ENCODE measurements at places on chromosomes 13 and 19. TPM values are rescaled to one million over a fixed set of nuclear protein-coding genes. Genes with fewer than 3 reads are reported as not detected.
A peak's percentile ranks its signal among the peaks of the same experiment; 100 is the strongest.

The PHLDB3 gene
- 7.8 TPM for total RNA-seq

DNA sequence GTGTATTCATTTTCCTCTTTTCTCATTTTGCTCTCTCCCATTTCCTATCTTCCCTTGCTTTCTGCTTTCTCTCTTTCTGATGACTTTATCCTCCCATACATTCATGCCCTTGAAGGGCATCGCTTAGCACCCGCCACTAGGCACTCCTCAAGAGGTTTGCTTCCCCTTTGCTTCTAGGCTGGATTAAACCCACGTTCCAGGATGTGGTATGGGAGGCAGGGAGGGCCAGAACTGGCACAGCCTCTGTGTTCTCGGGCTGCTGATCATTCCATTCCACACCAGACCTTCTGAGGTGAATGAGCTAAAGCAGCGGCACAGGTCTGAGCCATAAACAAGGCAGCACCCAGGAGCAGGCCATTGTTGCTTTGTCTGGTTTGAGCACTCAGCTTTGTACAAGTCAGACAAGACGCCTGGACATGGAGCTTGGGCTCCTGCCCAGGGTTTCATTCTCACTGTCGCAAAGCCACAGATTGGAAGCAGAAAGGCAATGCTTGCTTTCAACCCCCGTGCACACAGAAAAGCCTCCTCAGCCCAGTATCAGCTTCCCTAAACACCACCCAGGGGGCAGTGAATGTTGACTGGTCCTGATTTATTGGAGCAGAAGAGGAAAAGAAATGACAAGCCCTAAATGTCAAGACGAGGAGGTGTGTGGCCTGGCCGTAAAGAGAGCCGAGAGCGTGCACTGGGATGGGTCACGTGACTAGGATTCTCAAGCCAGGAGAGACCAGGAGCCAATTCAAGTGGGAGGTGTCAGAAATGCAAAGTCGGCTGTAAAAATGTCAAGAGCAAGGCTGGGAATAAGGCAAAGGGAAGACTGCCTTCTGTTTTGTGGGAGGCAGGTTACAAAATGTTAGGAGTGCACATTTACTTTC lies 218.0 kb upstream of the SERP2 start:
- H3K27ac ChIP-seq, result peak overlapping the region; percentile 25
- peak overlapping the region; percentile 35 for H3K4me3 ChIP-seq
- H3K36me3 ChIP-seq, result no peaks in the 10 kb centered on the region
- no peaks in the 10 kb centered on the region for H3K27me3 ChIP-seq

DNA sequence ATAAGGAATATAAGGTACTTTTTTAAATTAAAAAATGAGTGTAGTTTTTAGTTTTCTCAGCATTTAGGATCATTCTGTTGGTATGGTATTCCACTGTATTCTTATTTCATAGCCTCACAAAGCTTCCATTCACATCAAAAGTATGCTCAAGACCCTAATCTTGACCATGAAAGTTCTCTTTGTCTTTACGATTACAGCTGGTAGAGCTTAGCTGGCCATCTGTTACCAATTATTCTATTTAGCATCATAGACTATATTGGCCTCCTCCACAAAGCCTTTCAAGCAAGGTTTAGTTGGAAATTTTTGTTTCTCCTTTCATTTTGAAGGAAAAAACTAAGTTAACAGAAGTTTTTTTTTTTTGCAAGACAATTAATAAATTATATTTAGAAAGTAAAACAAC lies 245.1 kb downstream of the KCTD12 start:
- H3K27me3 ChIP-seq, result no peaks in the 10 kb centered on the region
- no peak overlapping the region for H3K27ac ChIP-seq
- H3K4me3 ChIP-seq, result no peak overlapping the region
- no peaks in the 10 kb centered on the region for H3K4me1 ChIP-seq
- H3K36me3 ChIP-seq, result no peaks in the 10 kb centered on the region

The EDNRB gene
- 60.7 TPM for total RNA-seq

DNA sequence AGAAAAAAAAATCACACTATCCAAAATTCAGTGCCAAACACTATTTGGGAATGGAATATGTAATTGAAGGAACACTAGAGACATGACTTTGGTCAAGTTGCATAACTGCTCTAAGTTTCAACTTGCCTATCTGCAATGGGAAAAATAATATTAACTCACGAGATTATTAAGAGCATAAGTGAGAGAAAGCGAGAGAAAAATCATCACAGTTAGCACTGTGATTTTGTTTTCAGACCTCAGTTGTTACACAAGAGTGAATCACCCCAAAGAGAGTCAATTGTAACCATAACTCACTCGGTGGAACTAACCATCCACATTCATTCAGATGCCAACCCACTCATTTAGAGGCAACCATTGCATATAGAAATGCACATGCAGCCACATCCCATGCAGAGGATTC lies 147.1 kb downstream of the NHLRC3 start:
- H3K4me1 ChIP-seq, result no peaks in the 10 kb centered on the region
- no peak overlapping the region for H3K4me3 ChIP-seq
- DNase-seq, result no peak
- no peaks in the 10 kb centered on the region for H3K27me3 ChIP-seq

GRCh38 chr19:3966051-3967017 lies 4.6 kb downstream of the DAPK3 start:
- H3K4me1 ChIP-seq, result peaks cover 44% of the 10 kb centered on the region
- no peaks in the 10 kb centered on the region for H3K27me3 ChIP-seq
- no peak overlapping the region for H3K4me3 ChIP-seq
- H3K36me3 ChIP-seq, result peaks cover 72% of the 10 kb centered on the region
- H3K27ac ChIP-seq, result peak overlapping the region; percentile 92
- DNase-seq, result no peak

- peaks cover 18% of the 10 kb centered on the region for H3K4me1 ChIP-seq
- H3K4me3 ChIP-seq, result peak overlapping the region; percentile 85
- H3K36me3 ChIP-seq, result no peaks in the 10 kb centered on the region
- DNase-seq, result no peak
- no peaks in the 10 kb centered on the region for H3K27me3 ChIP-seq
- H3K27ac ChIP-seq, result peak overlapping the region; percentile 88
These were observed 716 bp downstream of the ZNF573 start for GRCh38 chr19:37778613-37779126.

- no peak overlapping the region for H3K27ac ChIP-seq
- H3K36me3 ChIP-seq, result no peaks in the 10 kb centered on the region
- no peaks in the 10 kb centered on the region for H3K27me3 ChIP-seq
- H3K4me1 ChIP-seq, result no peaks in the 10 kb centered on the region
- no peak for DNase-seq
These were observed 1721.8 kb upstream of the SPRY2 start for GRCh38 chr13:82062772-82063171.

GRCh38 chr19:47228937-47229675 lies 1.9 kb downstream of the BBC3 start:
- H3K27ac ChIP-seq, result peak overlapping the region; percentile 100
- no peaks in the 10 kb centered on the region for H3K27me3 ChIP-seq

DNA sequence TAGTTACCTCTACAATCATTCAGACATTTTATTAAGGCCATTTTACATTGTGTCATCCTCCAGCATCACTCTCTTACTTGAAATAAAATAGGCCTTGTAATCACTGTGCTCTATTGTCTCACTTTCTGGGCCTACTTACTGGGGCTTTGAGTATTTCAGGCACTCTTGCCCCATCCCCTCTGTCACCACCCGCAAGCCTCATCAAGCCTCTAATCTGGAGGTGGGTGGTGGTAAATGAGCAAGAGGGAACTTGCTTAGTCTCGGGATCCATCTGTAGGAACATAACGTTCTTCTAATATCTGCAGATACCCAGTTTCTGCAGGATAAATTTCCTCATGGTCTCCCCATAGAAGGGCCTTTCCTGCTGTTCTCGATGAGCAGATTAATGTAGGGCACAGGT lies 19.4 kb upstream of the GPR18 start:
- H3K4me1 ChIP-seq, result peaks cover 31% of the 10 kb centered on the region
- H3K36me3 ChIP-seq, result no peaks in the 10 kb centered on the region
- no peak overlapping the region for H3K4me3 ChIP-seq
- peak; percentile 66 for DNase-seq
- no peaks in the 10 kb centered on the region for H3K27me3 ChIP-seq
- H3K27ac ChIP-seq, result no peak overlapping the region

DNA sequence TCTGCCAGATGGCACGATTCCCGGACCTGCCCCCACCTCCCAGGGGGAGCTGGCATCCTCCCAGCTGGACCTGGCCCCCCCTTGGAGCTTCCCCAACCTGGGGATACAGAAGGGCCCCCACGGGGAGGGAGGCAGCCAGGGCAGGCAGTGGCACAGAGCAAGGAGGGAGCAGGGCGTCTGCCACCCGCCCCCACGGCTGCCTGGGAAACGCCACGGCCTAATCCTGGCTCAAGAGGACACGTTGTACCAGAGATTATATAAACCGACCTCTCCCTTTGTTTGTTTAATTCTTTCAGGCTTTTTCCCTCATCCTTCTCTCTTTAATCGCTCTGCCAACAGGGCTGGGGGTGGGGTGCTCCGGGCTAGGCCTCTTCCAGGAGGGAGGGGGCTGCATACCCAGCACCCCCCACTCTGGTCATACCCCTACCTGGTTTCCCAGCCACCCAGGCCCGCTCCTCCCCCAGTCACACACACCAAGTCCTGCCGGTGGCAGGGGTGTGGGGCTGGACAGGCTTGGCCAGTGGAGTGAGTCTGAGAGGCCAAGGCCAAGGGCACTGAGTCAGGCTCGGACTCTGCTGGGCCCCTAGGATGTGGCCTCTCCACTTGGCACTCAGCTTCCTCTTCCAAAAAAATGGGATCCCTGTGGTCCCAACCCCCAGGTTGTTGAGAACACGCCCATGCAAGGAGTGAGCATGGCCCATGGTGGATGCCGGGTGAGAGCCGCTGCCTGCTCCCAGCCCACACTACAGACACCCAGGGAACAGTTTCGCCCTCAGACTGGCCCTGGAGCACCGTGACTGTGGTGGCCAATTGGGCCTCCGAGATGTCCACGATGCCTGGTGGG lies 29.5 kb upstream of the NFIC start:
- DNase-seq, result peak; percentile 95
- H3K27me3 ChIP-seq, result no peaks in the 10 kb centered on the region
- peaks cover 45% of the 10 kb centered on the region for H3K4me1 ChIP-seq
- peak overlapping the region; percentile 91 for H3K27ac ChIP-seq
- no peak overlapping the region for H3K4me3 ChIP-seq

GRCh38 chr13:22112956-22113745 lies 442.3 kb downstream of the FGF9 start:
- H3K36me3 ChIP-seq, result no peaks in the 10 kb centered on the region
- no peak overlapping the region for H3K4me3 ChIP-seq
- H3K27me3 ChIP-seq, result no peaks in the 10 kb centered on the region

DNA sequence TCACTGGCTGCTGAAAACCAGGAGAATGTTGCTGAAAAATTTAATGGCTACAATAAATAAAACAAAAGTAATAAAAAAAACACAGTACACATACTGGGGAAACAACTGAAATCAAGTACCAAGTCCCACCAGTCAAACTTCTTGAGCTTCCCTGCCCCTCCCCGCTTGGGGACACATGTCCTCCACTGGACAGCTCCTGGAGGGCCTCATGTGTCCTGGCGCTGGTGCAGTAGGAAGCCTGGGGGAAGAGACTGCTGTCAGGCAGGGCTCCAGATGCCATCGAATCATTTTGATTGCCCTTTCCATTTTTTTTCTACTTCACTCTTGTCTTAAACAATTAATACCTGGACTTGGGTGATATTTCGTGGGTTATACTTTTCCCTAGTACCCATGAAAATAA lies 26.6 kb upstream of the SLC35E1 start:
- no peaks in the 10 kb centered on the region for H3K27me3 ChIP-seq
- H3K27ac ChIP-seq, result no peak overlapping the region
- H3K4me3 ChIP-seq, result no peak overlapping the region

The SLC6A16 gene
- total RNA-seq, result 4.9 TPM

The PTPRH gene
- 0.30 TPM for total RNA-seq

The ZNF546 gene
- 7.4 TPM for total RNA-seq

The ZNF571 gene
- total RNA-seq, result 4.8 TPM

The VAV1 gene
- total RNA-seq, result 36.2 TPM

DNA sequence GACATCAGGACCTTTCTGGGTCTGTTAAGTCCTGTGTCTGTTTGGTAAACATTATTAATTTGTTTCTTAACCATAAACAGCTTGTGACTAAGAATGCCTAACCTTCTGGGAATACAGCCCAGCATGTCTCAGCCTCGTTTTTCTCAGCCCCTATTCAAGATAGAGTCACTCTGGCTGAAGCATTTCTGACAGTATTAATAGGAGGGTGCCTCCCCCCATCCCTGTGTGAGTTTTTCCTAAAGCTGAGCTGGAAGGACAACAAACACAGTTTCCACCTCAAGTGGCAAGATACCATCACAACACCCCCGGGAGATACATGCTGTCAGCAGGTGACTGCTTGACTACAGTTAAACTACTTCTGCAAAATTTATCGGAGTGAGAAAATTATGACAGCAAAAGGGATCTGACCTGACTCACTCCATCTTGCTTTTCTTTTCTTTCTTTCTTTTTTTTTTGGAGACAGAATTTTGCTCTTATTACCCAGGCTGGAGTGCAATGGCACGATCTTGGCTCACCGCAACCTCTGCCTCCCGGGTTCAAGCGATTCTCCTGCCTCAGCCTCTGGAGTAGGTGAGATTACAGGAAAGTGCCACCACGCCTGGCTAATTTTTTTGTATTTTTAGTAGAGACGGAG lies 59.3 kb upstream of the ABCC4 start:
- peaks cover 3% of the 10 kb centered on the region for H3K27me3 ChIP-seq
- H3K27ac ChIP-seq, result no peak overlapping the region

The ITGBL1 gene
- total RNA-seq, result 9.5 TPM

- peaks cover 94% of the 10 kb centered on the region for H3K36me3 ChIP-seq
- no peak overlapping the region for H3K27ac ChIP-seq
- H3K4me3 ChIP-seq, result no peak overlapping the region
- H3K27me3 ChIP-seq, result no peaks in the 10 kb centered on the region
- no peak for DNase-seq
These were observed 6.9 kb downstream of the SYDE1 start for GRCh38 chr19:15114153-15114540.

DNA sequence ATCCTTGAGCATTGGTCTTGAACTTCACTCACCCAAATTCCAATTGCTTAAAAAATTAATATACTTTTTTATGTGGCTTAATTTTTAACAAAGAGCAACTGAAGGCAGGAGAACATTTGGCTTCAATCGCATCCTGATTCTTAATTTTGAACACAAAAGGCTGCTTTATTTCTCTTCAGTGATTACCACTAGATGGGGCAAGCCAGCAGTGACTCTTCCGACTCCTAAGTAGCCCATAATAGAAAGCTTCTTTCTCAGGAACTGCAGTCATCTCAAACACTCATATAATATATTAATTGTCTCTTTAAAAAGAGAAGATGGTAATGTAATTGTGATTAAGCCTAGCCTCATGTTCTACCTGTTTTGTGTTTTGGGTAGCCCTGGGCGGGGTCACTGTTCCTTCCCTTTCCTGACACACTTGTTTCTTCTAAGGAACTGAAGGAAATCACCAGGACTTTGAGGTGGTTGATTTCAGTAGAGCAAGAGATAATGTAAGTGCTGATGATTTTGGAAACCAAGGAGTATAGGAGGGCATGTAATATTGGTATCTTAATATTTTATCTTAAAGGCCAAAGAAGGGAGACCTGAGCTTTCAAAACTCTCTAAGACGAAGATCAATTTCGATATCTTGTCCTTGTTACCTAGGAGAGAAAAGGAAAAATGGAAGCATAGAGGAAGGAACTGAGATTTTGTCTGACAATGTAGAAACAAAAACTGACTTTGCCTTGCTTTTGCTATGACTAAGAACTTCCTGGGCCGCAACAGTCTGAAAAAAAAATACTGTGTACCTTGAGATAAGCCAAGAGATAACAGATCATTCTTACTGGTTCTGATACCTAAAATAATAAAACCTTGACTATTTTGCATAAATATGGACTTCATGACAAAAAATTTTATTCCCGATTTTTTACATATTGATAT lies 73.1 kb downstream of the TNFSF13B start:
- no peaks in the 10 kb centered on the region for H3K4me1 ChIP-seq
- no peaks in the 10 kb centered on the region for H3K36me3 ChIP-seq
- no peak overlapping the region for H3K4me3 ChIP-seq
- DNase-seq, result no peak
- H3K27me3 ChIP-seq, result no peaks in the 10 kb centered on the region

Data from lower lobe of right lung (tissue), 2 donors.